Hematopoietic multipotent progenitor cell (in vitro differentiated cells): ENCODE measurements at places on chromosomes 11 and 22.

GRCh38 chr11:5364214-5364613, 12.9 kb downstream of the OR51B6 start:
- DNase-seq, result no peak

GRCh38 chr11:68338051-68338780, 25.8 kb downstream of the LRP5 start:
- DNase-seq, result no peak

DNA sequence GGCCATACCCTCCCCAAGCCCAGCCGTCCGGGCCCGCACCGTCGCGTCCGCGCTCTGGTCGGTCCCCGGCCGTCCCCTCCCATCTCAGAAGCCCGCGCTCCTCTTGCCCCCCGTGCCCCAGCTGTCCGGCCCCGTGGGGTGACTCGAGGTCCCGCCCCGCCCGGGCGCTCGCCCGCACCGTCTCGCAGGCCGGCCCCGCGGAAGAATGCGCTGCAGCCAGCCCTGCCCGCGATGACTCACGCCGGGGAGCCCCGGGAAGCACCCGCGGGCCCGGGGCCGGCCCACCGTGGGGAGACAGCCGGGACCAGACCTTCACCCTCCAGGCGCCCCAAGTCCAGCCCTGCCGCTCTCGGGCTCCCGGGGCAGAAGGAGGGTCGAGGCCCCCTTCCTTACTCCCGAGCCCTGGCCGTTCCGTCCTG, 320 bp upstream of the PHLDA2 start:
- no peak for DNase-seq

DNA sequence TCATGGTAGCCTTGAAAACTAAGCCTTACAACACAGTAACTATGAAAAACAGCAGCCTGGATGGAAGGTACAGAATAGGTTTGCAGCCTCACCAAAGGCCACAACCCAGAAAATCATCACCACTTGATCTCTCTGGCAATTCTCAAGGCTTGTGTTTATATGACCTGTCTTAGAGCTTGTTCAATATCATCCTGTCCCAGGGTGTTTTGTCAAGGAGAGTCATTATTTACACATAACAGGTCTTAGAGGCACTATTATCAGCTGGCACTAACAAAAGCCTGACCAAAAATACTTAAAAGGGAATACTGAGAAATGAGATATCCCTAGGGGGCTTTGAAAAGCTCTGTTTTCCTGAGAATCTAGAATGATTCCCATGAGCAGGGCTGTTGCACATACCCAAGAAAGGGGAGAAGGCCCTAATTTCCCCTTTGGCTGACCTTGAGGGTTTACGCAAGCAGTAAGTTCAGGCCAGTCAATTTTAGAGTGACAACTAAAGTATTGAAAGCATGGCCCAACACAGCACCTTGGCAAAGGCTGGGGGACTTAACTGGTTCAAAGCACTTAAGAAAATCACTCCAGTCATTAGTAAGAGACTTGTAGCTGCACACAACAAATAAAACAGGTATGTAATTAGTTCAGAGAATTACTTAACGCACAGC, 7.9 kb downstream of the SC5D start:
- no peak for DNase-seq

GRCh38 chr22:30175690-30176288, 70.8 kb downstream of the LIF start:
- DNase-seq, result no peak

GRCh38 chr11:22433094-22433455, 94.9 kb downstream of the SLC17A6 start:
- no peak for DNase-seq

DNA sequence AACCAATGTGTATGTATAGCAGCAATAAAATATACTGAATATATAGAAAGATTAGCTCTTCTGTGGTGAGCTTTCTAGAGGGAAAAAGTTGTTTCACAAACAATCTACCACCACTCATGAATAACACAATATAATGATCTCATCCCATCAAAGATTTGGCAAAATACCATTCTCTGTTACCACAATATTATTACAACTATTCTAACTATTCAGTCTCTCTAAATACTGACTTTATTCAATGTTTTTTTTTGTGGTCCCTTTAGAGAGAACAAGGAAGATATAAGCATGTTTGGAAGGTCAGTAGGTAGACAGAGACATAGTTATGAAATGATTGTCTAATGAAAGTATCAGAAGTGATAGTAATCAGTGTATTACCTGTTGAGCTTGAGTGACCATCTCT, 7.8 kb downstream of the CCDC90B start:
- DNase-seq, result no peak

DNA sequence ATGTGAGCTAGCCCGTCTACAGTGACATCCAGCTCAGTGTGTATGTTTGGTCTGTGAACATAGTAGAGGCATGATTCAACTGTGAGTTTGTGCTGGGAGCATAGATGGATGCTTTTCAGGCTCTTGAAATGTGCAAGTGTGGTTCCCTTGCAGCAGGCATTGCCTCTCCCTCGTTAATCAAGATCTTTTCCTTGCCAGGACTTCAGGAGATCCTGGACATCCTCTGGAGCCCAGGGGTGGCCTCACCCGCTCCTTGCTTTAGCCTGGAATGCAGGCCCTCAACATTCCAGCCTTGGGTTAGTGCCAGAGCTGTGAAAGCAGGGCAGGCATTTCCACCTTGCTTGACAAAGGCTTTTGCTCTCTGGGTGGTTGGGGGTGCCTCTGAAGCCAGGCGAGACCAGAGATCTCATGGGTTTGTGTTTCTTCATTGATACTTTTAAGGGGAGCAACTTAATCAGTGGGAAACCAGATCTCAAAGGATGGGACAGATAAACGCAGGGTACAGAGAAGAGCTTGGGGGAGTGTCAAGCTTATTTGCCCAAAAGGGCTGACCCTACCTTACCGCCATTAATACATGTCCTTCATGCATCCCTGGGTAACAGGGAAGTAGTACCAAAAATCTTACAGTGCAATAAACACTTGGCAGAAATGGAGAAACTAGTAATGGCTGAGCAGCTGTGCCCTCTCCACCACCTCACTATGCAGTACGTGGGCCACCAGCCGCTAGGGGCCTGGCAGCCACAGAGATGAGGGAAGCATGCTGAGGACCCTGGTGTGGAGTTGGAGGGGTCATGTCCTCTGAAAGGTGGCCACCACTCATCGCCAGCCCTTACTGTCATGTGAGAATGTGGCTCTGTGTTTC, 72.1 kb downstream of the PTPRJ start:
- no peak for DNase-seq

DNA sequence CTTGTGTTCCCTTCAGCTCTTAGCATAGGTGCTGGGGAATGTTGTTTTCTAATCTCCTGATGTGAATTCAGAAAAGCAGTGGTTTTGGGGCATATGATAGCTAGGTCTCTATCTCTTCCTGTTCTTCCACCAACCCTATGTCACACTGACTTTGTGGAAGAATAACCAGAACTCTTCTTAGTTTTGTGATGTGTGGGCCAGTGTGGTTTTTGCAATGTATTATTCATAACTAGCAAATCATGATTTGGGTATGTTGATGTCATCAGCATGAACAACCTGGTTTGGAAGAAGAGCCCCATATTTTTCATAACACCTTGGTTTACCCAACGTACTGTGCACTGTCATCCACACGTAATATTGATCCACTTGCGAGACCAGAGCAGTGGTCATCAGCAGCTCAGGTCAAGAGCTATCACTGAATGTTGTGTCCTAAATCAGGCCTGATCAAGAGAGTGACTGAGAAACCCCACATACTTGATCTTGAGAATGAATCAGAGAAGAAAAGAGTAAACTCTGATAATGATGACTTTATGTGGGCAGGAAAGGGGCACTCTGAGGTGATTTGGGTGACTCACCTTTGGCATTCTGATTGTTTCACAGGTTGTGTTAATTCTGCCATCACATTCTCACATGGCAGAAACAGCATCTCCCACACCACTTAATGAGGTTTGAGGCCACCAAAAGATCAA, 19.4 kb upstream of the MS4A6E start:
- DNase-seq, result no peak

GRCh38 chr11:3969613-3970012, 114.1 kb downstream of the STIM1 start:
- DNase-seq, result no peak

DNA sequence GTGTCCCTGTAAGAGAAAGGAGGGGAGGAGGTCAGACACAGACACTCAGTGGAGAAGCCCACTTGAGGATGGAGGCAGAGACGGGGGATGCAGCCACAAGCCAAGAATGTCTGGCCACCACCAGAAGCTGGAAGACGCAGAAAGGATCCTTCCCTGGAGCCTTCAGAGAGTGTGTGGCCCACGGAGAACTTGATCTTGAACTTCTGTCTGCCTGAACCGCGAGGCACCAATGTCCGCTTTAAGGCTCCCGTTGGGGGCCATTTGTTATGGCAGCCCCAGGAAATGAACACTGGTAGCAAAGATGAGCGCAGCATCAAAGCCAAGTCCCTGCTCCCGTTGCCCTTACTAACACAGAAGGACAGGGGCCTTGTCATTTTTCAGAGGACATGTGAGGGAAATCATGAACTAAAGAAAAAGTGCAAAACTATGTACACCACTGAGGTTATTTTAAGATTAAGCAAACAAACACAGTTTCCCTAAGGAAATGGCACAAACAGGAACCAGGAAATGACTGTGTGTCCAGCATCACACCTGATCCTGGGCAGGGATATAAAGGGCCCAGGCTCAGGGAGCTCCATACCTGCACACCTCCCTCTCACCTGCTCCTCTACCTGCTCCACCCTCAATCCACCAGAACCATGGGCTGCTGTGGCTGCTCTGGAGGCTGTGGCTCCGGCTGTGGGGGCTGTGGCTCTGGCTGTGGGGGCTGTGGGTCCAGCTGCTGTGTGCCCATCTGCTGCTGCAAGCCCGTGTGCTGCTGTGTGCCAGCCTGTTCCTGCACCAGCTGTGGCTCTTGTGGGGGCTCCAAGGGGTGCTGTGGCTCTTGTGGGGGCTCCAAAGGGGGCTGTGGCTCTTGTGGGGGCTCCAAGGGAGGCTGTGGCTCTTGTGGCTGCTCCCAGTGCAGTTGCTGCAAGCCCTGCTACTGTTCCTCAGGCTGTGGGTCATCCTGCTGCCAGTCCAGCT, at the start of gene KRTAP5-6:
Gene KRTAP5-6, plus strand, starts transcription at position 588 of the 963 bp plus-strand sequence. Its CDS starts 51 bp downstream, at position 639.
- no peak for DNase-seq

- no peak for DNase-seq
Observed at GRCh38 chr11:119027561-119028345, 2.9 kb downstream of the SLC37A4 start.

GRCh38 chr11:2779981-2780849, 80.4 kb upstream of the KCNQ1OT1 start:
- DNase-seq, result no peak

DNA sequence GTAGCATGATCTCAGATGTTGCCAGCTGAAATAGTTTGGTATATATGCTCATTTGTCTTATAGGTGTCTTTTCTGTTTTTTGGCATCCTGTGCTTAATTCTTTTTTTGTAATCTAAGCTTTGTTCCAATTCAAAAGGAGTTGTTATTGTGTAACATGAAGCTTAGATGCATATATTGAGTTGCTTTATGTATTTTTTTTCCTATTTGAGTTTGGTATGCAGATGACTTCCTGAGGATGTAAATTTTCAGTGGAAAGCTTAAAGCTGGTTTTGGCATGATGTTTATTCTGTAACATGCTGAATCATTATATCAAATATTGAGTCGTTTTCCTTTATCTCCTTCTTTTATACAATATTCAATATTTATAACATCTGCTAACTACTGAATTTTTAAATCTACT, 69.4 kb downstream of the DDX10 start:
- no peak for DNase-seq

- DNase-seq, result no peak
Observed at GRCh38 chr22:21450320-21450831, 16.8 kb upstream of the TMEM191C start.

GRCh38 chr22:28430466-28431025, 249.1 kb downstream of the TTC28 start:
- DNase-seq, result no peak

GRCh38 chr22:31695423-31695822, 33.4 kb upstream of the PISD start:
- DNase-seq, result no peak

- DNase-seq, result no peak
Observed at GRCh38 chr11:122804161-122804560, 34.1 kb upstream of the CRTAM start.

GRCh38 chr11:9575260-9576240, 2.1 kb downstream of the WEE1 start:
- DNase-seq, result peak; percentile 24

- no peak for DNase-seq
Observed at GRCh38 chr11:128244871-128245270, 342.5 kb downstream of the ETS1 start.

DNA sequence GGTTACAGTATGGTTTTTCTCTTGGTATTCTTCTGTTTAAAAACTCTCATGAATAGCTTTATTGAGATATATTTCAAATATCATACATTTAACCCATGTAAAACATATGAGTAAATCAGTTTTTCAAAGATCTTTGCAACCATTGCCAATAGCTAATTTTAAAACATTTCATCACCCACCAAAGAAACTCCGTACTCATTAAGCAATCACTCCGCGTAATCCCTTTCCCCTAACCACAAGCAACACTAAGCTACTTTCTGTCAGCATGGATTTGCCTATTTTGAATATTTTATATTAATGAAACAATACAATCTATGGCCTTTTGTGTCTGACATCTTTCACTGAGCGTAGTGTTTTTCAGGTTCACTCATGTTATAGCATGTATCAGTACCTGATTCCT, 697.9 kb upstream of the ANO5 start:
- DNase-seq, result no peak

DNA sequence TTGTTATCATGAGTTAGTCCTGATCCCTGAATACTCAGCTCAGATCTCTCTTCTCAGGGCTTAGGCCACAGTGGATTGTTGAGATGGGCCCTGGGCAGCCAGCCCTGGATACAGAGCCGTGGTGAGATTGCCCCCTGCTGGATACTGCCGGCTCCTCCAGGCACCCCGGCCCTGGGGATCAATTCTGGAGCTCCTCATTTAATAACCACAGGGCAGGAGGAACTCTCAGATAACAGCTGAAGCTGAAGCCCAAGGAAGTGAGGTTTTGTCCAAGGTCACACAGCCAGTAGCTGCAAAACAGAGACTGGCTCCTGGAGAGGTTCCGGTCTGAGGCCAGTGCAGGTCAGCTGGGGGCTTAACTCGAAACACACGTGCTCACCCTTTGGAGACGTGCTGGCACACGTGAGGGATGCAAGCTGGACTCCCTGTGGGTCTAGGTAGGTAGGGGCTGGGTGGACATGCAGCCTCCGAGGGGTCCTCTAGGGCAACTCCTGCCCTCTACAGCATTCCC, 16.0 kb downstream of the USH1C start:
- no peak for DNase-seq

DNA sequence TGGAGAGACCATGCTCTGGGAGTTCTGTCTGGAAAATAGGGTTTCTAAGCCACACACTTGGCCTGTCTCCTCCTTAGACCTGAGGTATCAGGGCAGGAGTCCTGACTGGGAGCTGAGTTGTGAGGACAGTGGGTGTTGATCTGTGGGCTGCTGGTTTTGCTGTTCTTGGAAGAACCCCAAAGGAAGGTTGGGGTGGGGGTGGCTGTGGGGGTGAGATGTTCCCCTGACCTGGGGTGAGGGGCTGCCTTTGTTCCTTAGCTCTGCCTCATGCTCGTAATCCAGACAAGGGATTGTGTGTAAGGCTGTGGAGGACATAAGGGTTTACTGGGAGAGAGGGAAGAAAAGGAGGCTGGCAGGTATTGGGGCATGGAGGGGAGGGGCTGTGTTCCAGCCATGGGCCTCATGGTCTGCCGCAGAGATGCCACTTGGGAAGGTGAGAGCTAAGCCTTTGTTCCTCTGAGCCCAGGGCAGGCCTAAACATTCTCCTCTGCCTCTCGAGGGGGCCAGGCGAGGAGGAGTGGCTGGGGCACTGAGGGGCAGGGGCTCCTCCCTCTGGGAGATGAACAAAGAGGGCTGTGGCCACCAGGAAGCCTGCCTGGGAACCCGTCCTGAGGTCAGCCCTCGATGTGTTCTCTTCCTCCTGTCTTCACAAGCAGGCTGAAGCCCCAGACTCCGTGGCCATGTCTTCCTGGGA, 4.4 kb downstream of the OTOG start:
- DNase-seq, result no peak
